ENCODE measurements at places on chromosomes 16 and 17.

- DNase-seq = no peak
Observed at GRCh38 chr17:40097087-40097486, 3.3 kb downstream of the NR1D1 start.

DNA sequence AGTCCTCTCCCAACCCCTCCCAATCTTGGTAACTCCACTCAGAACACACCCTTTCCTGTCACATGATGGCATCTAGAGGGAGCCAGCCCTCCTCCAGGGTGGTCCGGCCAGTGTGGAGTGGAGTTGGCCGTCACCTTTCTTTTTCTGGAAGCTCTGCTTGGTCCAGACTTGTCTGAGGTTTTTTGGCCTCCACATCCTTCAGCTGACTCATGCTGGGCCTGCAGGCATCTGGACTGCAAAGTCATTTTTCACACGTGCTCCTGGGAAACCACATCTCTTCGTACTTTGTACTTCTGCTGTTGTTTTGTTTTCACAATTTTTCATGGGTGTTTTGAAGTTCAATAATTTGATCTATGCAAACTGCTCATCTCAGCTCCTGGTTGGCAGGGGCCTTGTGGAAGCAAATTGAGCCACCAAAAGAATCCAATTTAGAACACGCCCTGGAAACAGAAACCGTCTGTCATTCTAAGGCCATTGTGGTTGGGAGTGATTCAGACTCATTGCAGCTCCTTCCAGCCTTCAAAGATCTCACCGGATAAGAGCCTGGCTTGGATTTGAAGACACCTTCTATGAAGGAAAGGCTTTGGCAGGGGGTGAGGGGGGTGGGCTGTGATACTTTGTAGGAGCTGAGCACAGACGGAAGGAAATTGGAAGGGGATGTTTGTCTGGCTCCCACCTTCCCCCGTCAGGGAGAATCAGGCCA, 42.4 kb upstream of the NF1 start:
- peak; percentile 98 for DNase-seq

- no peak for DNase-seq
Observed at GRCh38 chr17:66098040-66098439, 93.9 kb downstream of the CEP112 start.

GRCh38 chr17:80187515-80187941, 17.7 kb downstream of the CARD14 start:
- DNase-seq = no peak

GRCh38 chr17:74937064-74938051, 1.7 kb downstream of the OTOP3 start:
- DNase-seq = no peak

- no peak for DNase-seq
Observed at GRCh38 chr17:2655546-2655945, 56.0 kb downstream of the CLUH start.

GRCh38 chr17:66524877-66525276, 222.5 kb downstream of the PRKCA start:
- DNase-seq = no peak

GRCh38 chr16:71622088-71622487, 3.9 kb upstream of the MARVELD3 start:
- no peak for DNase-seq

DNA sequence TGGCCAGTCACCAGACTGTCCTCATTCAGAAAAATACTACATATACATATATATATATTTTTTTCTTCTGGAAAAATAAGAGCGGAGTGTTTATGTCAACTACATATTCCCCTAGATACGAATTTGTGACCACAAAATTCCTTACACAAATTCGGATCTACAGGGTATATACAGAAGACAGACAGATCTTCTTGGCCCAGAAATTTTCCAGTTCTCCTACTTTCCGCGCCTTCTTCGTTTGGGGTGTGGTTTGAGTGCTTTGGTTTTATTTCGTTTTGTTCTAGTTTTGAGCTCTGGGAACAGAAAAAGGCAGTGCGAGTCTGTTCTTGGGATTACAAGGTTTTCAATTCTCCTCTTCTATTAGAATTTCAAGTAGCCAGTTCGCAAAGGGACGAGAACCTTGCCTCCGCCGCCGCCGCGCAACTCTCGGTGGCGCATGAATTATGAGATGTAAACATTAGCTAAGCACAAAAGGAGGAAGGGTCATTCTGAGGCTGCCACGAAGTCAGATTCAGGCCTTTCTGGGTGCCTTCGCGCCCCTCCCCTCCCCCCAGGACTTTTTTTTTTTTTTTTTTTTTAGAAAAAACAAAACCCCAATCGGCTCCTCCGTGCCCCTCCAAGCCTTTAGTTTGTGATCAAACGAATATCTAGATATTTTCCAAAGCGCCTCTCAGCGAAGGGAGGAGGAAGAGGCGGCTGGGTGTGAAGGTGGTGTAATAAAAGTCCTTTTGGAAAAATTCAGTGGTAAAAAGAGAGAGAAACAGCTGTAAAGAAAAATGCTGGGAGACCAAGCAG, 1.8 kb upstream of the HOXB4 start:
- peak; percentile 81 for DNase-seq

- DNase-seq = no peak
Observed at GRCh38 chr16:28192806-28193529, 18.8 kb downstream of the XPO6 start.

- no peak for DNase-seq
Observed at GRCh38 chr17:79976451-79976850, 59.2 kb downstream of the TBC1D16 start.

- no peak for DNase-seq
Observed at GRCh38 chr16:67170949-67171649, 761 bp downstream of the NOL3 start.

- DNase-seq = peak; percentile 92
Observed at GRCh38 chr17:65013613-65014391, 42.7 kb downstream of the GNA13 start.

DNA sequence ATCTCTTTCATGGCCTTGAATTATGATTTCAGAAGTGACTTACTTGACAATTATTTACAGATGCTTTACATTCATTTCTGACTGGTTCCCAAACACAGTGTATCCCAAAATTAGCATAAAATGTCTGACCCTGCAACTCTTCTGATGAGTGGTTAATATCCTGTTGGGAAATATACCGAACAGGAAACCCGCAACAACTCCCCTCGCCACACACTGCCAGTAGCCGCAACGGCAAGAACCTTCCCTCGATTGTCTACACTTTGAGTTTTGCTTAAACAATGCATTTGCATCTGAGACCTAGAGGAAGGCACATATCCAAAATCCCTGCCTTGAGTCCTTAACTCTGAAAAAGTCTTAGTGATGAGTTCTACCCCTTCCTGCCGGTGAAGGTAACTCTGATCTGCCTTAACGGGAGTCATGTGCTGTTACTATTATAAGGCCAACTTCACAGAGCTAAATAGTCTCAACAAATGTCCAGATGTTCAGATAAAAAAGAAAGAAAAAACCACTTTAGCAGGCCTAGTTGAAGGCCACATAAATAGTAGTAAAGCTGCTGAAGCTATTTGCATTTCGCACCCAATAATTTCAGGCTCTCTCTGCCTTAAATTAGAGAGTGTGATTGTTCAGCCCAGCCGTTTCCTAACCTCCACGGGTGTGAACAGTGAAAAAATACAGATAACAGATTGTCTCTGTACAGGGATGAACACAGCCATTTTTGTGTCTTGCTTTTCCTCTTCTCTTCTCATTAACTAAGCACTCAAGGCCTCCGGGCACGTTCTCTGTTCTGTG, 321.1 kb downstream of the HS3ST3B1 start:
- DNase-seq = no peak

GRCh38 chr17:56289321-56289720, 136.0 kb downstream of the ANKFN1 start:
- DNase-seq = no peak

- DNase-seq = no peak
Observed at GRCh38 chr16:77191259-77191969, 424 bp downstream of the MON1B start.

DNA sequence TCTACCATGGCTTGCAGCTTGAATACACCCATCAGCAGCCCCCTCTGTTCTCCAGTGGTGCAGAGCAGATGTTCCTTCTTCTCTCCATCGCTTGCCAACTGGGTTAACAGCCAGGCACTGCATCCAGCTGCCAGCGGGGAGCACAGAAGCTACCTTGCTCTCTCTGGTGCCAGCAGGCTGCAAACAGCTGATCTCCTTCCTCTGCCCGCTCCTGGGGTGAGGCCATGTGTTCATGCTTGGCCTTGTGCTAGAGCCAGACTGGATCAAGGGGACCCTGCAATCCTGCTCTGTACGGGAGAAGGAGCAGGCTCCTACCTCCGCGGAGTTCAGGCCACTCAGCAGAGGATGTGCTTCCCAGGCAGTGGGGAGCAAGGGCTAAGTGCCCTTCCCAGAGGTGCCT, 24.1 kb upstream of the ENGASE start:
- DNase-seq = no peak

GRCh38 chr17:18280766-18281371, 20.4 kb downstream of the MIEF2 start:
- no peak for DNase-seq

- DNase-seq = peak; percentile 72
Observed at GRCh38 chr17:16150251-16150856, 65.0 kb downstream of the NCOR1 start.

DNA sequence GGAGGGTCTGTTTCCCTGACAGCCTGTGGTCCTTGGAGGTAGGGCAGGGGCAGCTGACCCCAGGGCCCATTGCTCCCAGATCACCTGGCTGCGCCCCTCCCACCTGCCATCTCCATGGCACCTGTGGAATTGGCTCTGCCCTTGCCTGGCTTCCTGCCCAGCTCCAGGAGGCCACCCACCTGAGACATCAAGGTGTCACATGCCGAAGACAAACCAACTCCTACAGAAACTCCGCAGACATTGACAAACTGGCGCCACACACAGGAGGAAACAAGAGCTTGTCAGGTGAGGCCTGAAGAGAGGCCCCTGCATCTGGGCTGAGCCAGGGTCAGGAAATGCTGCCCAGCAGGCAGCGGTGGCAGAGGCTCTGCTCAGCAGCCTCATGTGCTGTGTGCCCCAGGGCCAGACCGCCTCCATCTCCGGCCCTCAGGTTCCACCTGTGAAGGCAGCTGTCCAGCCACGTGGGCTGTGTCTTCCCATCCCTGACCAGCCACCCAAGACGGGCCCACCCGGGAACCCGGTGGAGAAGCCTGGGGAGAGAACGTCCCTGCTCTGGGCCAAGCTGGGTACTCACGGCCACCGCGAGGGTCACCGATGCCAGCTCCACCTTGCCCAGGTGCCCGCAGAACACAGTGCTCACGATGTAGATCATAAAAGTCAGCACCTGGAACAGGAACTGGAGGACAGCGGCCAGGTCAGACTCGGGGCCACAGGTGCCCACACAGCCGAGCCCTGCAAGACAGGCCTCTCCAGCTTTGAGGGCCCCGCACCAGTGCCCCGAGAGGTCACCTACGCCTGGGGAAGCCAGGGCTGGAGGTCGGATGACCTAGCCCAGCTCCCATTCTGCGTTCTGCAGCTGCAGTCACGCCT, 1.6 kb downstream of the SLC47A2 start:
- no peak for DNase-seq

DNA sequence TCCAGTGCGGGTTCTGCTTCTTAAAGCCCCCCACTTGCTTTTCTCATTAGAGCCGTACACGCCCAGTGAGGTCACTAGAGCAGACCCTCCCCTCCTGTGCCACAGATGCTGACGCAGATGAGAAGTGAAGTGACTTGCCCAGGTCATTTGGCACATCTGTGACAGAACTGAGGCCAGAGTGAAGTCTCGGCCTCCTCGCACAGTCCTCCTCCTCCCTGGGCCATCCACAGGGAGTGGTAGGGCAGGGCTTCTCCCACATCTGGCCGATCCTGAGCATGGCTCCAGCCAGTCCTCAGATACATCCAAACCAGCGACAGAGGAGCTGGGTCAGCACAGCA, 15.3 kb upstream of the TBX2 start:
- DNase-seq = no peak

DNA sequence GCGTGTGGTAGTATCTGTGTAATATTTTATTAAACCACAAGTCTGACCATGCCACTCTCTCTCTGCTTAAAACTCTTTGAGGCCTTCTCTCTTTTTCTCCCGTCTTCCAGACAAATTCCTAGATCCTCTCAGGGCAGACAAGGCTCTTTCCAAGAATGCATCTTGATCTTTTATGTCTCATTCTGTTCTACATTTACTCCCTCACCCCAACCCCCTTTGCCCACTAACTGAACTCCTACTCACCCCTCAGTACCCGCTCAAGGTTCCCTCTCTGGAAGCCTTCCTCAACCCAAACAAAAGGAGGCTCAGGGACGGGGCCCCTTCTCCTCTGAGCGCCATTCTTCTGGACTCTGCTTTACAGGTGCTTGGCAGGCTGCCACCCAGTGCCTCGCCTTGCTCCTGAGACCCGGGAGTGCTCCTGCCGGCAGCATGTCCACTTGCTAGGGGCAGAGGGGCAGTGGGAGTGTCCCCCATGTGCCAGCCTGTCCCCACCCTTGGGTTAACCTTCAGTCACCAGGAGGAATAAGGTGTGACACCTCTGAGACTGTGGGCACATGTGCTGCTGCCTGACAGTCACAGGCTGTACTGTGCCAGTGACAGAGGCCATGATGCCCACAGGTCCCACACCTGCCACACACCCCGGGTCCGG, 9.2 kb downstream of the SLC13A2 start:
- DNase-seq = no peak

DNA sequence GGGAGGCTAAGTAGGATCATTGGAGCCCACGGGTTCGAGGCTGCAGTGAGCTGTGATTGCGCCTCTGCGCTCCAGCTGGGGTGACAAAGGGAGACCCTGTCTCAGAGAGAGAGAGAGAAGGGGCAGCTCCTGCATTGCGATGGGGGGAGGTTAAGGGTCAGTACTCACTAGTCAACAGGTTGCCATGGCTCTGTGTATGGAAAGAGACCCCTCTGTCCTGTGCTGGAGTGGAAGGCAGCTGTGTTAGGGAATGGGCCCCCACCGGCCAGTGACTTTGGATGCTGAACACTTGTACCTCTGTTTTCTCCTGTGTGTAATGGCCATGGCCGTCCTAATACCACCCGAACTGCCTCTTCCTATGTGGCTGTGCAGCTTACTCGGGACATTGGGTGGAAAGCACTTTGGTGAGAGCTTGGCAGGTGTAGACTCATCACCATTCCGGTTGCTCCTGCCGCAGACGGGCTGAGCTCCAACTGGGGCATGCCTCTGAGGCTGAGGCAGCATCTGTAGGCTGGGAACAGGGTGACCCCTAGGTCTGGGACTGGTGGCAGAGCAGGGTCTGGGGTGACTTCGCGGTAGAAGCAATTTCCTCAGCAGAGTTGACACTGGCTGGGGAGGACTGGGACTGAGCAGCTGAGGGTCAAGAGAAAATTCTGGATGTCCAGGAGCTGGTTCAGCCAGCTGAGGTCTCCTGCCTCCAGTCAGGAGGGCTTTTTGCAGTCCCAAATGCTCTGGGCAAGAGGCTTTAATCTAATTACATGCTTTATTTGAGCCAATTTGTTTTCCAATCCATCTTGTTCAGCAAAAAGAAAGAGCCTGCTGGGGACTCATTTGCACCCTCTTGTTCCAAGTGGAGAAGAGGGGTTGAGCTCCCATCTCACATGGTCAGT, 184.5 kb downstream of the NTN1 start:
- DNase-seq = no peak

- peak; percentile 15 for DNase-seq
Observed at GRCh38 chr17:5580367-5580766, 3.9 kb downstream of the NLRP1 start.
